ENCODE measurements at places on chromosomes 4 and X.

GRCh38 chr4:36281384-36282106 lies at the start of gene DTHD1:
Gene DTHD1 (plus strand): TSS chr4:36281616. CDS start chr4:36281759, 143 bp downstream.
- DNase-seq, result no peak

GRCh38 chr4:14157262-14157661 lies 529.7 kb upstream of the BOD1L1 start:
- DNase-seq, result no peak

DNA sequence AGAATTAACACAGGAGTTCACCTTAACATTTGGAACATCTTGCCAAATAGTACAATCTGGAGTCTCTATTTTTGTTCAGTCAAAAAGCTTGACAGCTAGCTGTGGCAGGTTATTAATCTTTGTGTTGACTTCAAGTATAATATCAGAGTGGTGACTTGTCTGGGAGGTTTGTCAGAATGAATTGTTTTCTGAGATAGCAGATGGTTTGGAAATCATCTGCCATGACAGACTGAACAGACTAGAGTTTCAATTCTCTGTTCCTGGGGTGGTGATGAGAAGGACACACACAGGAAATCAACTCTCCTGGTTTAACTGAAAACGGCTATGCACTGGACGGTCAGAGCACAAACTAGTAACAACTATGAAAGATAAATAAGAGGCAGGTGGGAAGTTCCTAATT lies 203.3 kb upstream of the EMCN start:
- DNase-seq, result no peak

- DNase-seq, result no peak
These were observed at the start of gene RNF212 for GRCh38 chr4:1113311-1114009. Gene RNF212 (minus strand): TSS chr4:1113564. CDS start chr4:1113464, 100 bp downstream.

Measured in fibroblast of skin of left quadriceps (primary cell).